ENCODE measurements at places on chromosomes 1 and 21. TPM values are rescaled to one million over a fixed set of nuclear protein-coding genes. Genes with fewer than 3 reads are reported as not detected.

- peak; percentile 36 for DNase-seq
These were observed 64.8 kb downstream of the ABCA4 start for GRCh38 chr1:94056171-94056570.

- no peak for DNase-seq
These were observed 6.0 kb upstream of the LY9 start for GRCh38 chr1:160789702-160790611.

GRCh38 chr1:34887593-34887992 lies 28.0 kb upstream of the SMIM12 start:
- no peak for DNase-seq

- DNase-seq = no peak
These were observed 20.8 kb upstream of the TAL1 start for GRCh38 chr1:47252795-47253194.

Gene JAM2
- polyA plus RNA-seq = 0.01 TPM

- DNase-seq = peak; percentile 51
These were observed 19.7 kb upstream of the NRDC start for GRCh38 chr1:51898090-51898734.

DNA sequence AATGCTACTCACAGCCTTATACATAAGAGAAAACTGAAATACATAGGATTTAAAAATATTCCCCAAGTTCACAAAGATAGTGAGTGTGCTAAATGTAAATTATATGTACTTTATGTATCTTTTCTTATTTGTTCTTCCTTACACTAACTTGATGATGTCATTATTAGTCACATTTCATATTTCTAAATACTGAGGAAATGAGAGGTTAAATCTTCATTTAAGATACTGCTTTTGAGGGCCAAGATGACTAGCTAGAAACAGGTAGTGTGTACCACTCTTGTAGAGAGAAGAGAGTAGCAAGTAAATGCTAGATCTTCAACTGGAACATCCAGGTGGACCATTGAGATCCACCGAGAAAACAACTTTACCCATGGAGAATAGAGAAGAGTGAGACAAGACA lies 29.8 kb downstream of the PYHIN1 start:
- peak; percentile 28 for DNase-seq

DNA sequence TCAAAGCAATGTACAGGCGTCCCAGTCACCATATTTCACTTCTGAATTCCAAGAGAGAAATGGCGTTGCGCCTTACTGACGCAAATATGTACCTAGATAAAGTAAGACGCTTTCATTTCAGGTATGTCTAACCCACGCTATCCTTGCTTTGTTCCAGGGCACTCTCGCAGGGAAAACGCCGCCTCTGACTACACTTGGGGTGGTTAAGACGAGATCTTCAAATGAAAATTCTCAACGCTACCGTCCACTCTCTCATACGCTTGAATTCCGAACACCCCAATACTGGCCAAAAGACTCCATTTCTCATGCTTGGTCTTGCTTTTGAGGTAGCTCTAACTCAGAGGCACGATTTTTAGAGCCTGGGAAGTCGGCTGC lies 736 bp upstream of the ZMPSTE24 start:
- DNase-seq = no peak

DNA sequence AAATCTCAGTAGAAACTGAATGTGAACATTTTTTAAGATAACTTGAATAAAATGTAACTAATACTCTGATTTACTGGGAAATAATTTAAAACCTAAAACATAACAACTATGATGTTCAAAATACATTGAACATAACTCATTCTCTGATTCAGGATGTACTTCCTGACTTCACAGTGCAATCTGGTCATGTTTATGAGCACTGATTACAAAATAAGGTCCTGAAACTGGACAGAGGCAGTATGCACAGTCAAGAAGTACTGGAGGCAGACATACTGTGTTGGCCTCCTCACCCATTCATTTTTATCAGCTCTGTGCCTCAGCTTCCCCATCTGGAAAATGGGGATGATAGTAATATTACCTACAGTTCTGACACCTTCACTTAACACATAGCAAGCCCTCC lies 651.3 kb downstream of the PTPRC start:
- peak; percentile 42 for DNase-seq

Gene SLFNL1
- polyA plus RNA-seq = 0.02 TPM

GRCh38 chr1:188582911-188583532 lies 1754.3 kb downstream of the PLA2G4A start:
- no peak for DNase-seq

Gene NEK2
- polyA plus RNA-seq = 14.3 TPM

Gene LRRC71
- not detected for polyA plus RNA-seq

GRCh38 chr1:202578001-202578504 lies 132.2 kb downstream of the SYT2 start:
- peak; percentile 54 for DNase-seq

Gene OR2L13
- not detected for polyA plus RNA-seq

Gene TFF2
- not detected for polyA plus RNA-seq

Gene LDLRAD1
- not detected for polyA plus RNA-seq

Gene KLHDC7A
- polyA plus RNA-seq = not detected

DNA sequence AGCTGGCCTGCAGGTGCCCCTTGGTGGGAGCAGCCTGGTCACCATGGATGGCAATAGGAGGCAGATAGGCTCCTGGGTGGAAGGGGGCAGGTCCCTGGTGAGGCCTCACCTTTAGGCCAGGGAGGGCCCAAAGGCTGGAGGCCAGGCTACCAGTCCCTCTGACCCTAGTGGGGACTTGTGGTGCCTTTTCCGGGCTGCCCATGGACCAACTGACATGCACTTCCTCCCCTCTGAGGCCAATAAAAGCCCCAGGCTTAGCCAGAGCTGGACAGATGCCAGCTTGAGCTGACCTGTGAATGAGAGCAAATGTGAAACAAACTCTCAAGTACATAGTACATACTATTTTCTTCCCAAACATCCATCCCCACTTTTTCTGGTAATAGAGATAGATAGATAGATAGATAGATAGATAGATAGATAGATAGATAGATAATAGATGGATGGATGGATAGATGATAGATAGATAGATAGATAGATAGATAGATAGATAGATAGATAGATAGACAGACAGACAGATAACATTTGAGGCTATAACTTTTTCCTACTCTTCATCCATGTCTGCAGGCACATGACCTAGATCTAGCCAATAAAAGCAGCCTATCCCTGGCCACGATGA lies 9.2 kb upstream of the CTTNBP2NL start:
- DNase-seq = no peak

DNA sequence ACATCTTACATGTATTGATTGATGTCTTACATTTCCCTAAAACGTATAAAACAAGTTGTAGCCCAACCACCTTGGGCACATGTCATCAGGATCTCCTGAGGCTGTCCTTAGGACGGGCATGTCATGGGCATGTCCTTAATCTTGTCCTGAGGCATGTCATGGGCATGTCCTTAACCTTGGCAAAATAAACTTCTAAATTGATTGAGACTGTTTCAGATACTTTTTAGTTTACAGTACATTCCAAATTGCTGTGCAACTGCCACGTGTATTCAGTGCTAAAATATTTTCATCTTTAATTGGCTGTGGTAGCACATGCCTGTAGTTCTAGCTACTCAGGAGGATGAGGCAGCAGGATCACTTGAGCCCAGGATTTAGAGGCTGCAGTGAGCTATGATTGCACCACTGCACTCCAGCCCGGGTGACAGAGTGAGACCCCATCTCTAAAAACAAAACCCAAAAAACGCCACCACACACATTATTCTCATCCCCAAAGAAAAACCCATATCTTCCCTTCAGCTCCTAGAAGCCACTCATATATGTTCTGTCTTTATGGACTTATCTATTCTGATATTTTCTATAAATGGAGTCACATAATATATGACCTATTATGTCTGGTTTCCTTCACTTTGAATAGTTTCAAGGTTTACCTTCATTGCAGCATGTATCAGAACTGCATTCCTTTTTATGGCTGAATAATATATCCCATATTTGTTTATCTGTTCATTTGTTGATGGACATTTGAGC lies 96.0 kb upstream of the BTG3 start:
- peak; percentile 76 for DNase-seq

Gene MAN1A2
- polyA plus RNA-seq = 14.4 TPM

Gene TRNP1
- polyA plus RNA-seq = 196 TPM

Gene OR2T2
- polyA plus RNA-seq = not detected

DNA sequence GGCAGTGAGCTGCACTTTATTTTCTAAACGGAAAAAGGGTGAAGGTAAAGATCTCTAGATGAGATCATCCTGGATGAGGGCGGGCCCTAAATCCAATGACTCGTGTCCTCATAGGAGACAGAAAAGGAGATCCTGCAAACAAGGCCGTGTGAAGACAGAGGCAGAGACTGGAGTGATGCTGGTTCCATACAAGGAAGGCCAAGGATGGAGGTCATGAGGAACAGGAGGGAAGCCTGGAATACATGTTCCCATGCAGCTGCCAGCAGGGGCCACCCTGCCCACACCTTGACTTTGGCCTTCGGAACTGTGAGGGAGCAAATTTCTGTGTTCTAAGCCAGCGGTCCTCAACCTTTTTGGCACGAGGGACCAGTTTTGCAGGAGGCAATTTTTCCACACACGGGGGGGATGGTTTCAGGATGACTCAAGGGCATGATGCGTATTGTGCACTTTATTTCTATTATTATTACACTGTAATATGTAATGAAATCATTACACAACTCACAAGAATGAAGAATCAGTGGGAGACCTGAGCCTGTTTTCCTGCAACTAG lies 94.3 kb downstream of the PSMG1 start:
- DNase-seq = peak; percentile 61

Gene AADACL4
- not detected for polyA plus RNA-seq

GRCh38 chr1:207334337-207334736 lies 12.9 kb downstream of the CD55 start:
- DNase-seq = no peak

GRCh38 chr1:195376190-195376589 lies 1232.0 kb downstream of the KCNT2 start:
- DNase-seq = peak; percentile 9

- no peak for DNase-seq
These were observed 721 bp downstream of the C1orf54 start for GRCh38 chr1:150273311-150273710.

DNA sequence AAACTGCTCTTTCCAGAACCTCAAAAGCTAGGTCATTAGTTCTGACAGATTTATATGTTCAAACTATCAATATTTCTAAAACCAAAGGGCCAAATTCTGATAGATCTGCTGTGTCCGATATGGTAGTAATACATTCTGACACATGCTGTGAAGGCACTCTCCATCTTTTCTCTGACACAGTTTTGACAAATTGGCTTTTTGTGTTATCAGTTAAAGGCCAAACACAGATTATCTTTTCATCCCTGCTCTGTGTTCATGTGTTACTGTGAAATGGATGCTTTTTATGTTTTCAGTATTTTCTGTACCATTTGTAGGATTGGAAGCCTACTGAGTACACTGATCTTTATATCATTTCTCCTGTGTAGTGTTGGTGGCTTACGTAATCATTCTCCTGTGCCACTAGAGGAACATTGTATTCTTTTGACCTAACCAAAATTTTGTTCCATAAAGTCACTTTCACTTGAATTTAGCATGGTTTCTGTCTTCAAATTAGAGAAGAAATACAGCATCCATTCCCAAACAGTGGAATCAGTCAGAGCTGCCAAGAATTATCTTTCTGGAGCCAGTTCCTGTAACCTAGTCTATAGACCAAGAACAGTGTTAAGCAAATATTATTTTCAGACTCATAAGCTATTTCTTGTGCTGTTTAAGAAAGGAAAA lies 137.2 kb downstream of the ADGRL2 start:
- DNase-seq = no peak

DNA sequence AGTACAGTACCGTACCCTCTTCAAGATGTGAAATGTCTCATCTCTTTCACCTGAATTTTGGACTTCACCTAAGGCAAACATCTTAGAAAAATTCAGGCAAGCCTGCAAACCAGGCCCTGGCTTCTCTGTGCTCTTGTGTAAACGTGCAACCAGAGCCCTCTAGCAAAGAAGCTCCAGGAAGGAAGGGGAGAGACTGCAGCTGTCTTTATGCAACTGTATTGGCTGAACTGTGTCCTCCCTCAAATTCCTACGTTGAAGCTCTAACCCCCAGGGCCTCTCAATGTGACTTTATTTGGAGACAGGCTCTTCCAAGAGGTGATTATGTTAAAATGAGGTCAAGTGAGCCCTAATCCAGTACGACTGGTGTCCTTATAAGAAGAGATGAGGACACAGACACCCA lies 60.3 kb downstream of the SLC45A1 start:
- no peak for DNase-seq

Gene TNFRSF18
- not detected for polyA plus RNA-seq

- DNase-seq = no peak
These were observed 1.4 kb downstream of the PLA2G5 start for GRCh38 chr1:20071416-20071815.

DNA sequence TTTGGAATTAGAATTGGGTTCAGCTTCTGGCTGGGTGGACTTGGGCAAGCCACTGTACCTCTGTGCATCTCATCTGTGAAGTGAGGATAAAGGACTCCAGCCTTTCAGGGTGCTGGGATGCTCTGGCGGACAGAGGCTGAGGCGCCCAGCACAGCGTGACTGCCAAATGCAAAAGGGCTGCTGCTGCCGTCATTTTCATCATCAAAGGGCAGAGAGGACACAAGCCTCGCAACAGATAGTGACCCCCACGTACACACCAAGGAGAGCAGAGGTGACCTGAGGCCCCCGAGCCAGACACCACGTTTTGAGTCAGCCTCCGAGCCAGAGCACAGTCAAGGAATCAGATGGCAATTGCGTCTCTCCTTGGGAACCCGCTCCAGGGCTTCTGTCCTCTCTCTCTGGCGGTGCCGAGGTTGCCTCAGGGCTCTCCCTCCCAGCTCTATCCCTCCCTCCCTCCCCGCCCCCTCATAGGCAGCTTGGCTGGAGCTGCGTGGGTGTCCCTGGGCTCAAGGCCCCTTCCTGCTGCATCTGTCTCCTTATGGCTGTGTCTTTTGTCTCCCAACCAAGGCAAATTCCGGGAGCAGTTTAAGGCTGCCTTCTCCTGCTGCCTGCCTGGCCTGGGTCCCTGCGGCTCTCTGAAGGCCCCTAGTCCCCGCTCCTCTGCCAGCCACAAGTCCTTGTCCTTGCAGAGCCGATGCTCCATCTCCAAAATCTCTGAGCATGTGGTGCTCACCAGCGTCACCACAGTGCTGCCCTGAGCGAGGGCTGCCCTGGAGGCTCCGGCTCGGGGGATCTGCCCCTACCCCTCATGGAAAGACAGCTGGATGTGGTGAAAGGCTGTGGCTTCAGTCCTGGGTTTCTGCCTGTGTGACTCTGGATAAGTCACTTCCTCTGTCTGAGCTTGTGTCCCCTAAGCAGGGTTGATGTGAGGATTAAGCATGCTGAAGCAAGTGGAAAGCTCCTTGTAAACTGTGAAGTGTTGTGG lies 9.0 kb downstream of the HCRTR1 start:
- DNase-seq = peak; percentile 27

GRCh38 chr1:225684741-225685140 lies 31.8 kb upstream of the ENAH start:
- DNase-seq = no peak

DNA sequence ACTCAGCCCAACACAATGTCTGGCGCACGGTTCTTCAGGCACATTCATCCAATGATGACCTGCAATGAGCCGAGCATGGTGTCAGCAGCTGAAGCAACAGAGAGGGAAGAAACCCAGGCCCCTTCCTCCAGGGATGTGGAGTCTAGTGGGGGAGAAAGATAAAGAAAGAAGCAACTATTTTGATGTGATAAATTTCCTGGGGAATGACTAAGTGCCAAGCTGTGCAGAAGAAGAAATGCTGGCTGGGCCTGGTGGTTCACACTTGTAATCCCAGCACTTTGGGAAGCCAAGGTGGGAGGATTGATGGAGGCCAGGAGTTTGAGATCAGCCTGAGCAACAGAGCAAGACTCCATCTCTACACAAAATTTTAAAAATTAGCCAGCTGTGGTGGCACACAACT lies 561.8 kb downstream of the KIF26B start:
- no peak for DNase-seq

Gene SLC35F3
- polyA plus RNA-seq = 11.2 TPM

Gene CD1E
- not detected for polyA plus RNA-seq
